ENCODE measurements at places on chromosomes 2 and 18.

- DNase-seq, result no peak
Observed at GRCh38 chr2:158890296-158890905, 78.0 kb upstream of the TANC1 start.

GRCh38 chr18:46475390-46475752, 181.6 kb downstream of the LOXHD1 start:
- DNase-seq, result no peak

DNA sequence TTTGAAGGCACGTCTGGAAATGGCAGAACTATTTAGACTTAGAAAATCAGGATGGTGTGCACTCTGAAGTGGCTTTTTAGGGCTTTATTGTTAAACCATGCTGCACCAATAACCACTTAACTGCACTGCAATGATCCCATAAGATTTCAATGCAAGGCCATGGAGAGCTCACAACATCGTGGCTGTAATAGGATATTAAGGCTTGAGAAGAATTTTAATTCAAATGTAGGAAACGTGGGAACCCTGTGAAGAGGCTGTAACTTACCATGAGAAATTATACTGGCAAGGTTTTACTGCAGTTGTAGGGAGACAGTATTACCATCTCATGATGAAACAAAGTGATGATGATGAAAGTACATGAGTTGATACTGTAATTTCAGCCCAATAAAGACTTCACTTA, 242.5 kb downstream of the AFF3 start:
- DNase-seq, result no peak

DNA sequence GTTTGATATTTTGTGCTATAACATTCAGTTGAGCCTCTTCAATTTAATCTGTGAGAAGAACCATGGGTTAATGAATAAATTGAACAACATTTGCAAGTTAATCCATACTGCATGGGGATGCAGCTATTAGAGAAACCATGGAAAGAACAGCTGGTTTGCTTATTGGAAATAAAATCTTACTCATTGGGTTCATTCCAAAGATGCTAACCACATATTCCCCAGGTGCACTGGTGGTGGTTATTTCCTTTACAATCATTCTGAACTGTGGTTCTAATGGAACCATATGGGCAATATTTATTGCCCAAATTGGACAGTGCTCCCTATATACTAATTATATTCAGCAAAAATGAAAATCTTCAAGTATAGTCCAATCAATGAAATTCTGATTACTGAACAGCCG, 1200.4 kb upstream of the CDH2 start:
- DNase-seq, result no peak

- no peak for DNase-seq
Observed at GRCh38 chr2:6748406-6749067, 117.2 kb downstream of the CMPK2 start.

GRCh38 chr2:8438476-8438875, 243.4 kb upstream of the ID2 start:
- no peak for DNase-seq

DNA sequence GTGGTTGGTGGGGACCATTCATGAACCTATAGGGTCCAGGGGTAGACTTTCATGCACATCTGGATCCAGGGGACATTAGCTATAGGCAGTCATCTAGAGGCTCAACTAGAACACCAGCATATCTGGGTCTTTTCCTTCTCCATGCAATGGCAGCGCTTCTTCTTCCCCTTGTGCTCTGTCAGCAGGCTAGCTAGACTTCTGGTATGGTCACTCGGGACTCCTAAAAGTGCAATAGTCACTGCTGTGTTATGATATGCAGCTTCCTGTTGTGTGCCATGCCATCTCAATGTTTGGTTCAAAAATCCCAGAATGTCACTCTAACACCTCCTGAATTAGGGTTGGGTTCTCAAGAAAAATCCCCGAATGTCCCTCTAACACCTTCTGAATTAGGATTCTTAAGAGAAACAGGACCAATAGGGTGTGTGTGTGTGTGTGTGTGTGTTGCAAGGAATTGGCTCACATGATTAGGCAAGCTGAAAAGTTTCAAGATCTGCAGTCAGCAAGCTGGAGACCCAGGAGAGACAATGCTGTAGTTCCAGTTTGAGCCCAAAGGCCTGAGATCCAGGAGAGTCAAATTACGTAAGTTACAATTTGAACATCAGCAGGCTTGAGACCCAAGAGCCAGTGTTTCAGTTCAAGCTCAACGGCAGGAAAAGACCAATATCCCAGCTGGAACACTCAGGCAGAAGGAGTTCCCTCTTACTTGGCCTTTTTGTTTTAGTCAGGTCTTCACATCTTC, 97.1 kb upstream of the LTBP1 start:
- DNase-seq, result no peak
